ENCODE measurements at places on chromosomes 7 and 10. TPM values are rescaled to one million over a fixed set of nuclear protein-coding genes. Genes with fewer than 3 reads are reported as not detected.

GRCh38 chr10:110395350-110396283 lies 90.9 kb upstream of the SMNDC1 start:
- DNase-seq = peak; percentile 27

DNA sequence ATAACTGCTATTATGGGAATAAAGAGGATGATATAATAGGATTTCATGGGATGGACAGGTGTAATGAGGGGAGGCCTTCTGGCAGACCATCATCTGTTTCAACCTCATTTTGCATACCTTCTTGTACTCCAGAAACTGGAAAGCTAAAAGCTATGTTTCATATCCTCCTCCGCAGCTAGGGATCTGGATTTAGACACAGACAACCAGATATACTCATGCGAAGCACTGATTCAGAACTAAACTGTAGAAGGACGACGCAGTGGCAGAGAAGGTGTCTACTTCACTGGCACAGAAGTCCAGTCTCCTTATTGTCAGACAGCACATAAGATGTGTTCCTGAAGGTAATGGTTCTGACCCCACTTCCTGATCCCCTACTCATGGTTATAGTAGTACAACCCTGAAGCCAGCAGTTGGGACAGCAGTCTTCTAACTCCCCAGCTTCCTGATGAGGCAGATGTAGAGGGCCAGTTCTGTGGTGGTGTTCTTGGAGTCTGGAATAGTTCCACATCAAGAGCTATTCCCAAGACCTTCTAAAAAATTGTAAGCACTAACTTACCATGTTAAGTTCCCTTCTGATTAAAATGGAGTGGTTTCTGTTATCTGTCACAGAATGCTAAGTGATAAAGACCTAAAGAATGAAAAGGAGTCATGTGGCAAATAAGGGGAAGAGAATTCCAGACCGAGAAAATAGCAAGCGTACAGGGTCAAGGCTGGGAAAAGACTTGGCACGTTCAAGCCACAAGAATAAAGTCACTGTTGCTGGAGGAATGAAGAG lies 550.3 kb downstream of the GRM8 start:
- no peak for DNase-seq

DNA sequence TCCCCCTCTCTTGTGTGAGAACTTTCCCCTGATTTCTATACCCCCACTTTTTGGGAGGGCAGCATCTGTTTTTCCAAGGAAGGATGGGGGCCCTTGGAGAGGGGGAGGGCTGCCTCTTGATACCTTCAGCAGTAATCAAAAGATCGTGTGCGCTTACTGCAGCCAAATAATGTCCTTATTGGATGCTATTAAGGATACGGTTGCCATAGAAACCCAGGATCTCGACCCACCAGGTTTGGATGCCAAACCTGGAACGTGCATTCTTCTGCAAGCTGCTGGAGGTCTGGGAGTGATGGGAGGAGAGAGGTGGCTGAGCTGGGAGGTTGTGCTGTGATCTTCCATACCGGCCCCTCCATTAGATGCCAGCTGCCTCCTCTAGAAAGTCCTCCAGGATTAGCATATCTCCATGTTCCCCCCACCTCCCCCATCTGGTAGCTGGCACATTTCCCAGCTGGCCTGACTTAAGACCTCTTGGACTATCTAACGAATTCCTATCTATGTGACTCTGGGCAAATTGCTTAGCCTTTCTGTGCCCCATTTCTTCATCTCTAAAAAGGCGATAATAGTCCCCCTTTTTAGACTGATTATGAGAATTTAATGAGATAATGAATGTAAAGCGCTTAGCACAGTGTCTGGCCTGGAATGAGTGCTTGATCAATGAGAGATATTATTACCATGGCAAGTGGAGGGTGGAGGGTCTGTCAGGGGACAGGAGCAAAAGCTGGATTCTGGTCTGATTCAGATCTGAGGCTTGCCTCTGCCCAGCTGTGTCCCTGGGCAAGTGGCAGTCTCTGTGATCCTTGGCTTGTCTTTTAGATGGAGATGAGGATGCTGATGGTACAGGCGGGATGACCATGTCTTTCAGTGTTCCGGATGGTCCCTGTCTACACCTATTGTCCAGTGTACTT lies 78.5 kb upstream of the PCBD1 start:
- no peak for DNase-seq

KIF20B gene
- total RNA-seq = 47.6 TPM

NUDT5 gene
- 124 TPM for total RNA-seq

LBX1 gene
- total RNA-seq = not detected

Measured in K562 (cell line).